ENCODE measurements at places on chromosomes 1 and 21.

- DNase-seq, result no peak
Measured at GRCh38 chr1:177340601-177341067, 169.9 kb downstream of the BRINP2 start.

DNA sequence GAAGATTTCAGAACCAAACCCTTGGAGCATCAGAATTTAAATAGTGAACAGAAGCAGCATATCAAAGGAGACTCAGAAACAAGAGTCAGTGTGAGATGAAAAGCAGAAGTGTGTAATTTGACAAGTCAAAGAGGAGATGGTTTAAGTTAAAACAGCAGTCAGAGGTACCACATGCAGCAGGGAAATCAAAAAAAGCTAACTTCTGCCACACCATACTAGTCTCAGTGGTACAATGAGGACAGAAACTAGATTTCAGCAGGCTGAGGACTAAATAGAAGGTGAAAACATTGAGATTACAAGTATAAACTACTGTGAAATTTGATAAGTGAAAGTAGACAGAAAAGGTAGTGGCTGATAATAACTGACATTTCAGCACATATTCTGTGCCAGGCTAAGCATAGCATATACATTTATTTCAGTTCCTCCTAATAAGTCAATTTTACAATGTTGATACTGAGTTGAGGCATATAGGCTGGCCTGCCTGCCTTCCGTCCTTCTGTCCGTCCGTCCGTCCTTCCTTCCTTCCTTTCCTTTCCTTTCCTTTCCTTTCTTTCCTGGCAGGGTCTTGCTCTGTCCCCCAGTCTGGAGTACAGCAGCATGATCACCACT lies 12.6 kb downstream of the SUCO start:
- no peak for DNase-seq

GRCh38 chr21:46545363-46545762 lies 59.5 kb downstream of the S100B start:
- DNase-seq, result no peak

- DNase-seq, result no peak
Measured at GRCh38 chr1:21930080-21930571, 7.0 kb downstream of the HSPG2 start.

- no peak for DNase-seq
Measured at GRCh38 chr1:71738256-71738655, 544.1 kb downstream of the NEGR1 start.

- no peak for DNase-seq
Measured at GRCh38 chr1:168653567-168653966, 75.4 kb downstream of the DPT start.

DNA sequence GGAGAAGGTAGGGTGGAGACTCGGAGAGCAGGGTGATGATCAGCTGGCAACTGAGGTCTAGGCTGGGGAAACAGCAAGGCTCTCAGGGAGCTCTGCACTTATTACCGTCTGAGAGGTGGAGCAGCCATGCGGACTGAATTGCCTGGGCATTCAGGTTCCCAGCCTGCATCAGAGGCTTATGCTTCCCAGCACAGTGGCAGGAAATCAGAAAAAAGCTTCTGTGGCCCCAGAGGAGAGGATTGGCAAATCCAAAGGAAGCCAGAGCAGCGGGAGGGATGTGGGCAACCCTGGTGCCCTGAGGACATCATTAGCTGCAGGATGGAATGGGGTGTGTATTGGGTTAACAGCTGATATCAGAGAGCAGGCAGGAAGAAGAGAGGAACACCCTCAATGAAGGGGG lies 374.1 kb upstream of the POU3F1 start:
- DNase-seq, result no peak

DNA sequence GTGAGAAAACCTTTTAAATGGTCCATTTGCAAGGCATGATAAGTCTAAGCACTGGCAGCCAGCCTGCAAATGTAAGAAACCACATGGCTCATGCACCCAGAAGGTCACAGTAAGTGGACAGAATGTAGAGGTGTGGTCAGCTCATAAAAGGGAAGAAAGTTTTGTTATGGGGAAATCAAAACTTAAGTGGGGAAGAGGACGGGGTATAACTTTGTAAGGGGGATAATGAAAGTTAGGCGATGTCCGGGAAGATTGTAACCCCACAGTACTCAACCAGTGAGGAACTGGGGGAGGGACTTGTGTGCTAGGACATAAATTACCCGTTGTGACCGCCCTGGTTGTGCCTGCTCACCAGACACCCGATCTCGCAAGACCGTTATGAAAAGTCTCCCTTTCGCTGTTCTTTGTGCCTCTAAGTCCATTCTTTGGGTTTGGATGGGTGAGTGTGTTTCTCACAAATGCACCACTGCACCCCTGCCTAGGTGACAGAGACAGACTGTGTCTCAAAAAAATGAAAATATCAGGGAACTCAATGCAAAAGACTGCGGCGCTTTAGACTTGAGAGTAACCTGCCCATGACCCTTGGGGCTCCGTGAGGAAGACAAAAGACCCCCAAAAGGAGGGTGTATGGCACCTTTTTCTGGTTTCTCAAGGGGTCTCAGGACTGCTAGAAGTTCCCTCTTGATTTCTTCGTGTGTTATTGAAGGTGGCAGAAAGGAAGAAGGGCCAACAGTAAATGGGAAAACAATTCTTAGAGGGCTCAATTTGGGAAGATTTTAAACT lies 28.6 kb upstream of the ZNF496 start:
- DNase-seq, result no peak

GRCh38 chr1:97726386-97726785 lies 194.4 kb downstream of the DPYD start:
- no peak for DNase-seq

DNA sequence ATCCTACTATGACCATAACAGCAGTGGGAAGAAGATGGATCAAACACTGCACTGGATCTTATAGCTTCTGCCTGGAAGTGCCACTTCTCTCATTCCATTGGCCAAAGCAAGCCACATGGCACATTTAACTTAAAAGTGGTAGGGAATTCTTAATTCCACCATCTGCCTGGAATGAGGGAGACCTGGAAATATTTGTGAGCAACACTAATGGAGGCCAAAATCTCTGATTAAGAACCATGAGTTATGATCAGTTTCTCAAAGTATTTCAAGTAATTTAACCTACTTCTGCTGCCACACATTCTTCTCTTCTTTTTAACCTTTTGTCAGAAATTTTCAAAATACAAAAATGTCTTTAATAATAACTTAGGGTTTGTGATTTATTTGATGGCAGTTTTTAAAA lies 154.0 kb upstream of the C1orf87 start:
- no peak for DNase-seq

DNA sequence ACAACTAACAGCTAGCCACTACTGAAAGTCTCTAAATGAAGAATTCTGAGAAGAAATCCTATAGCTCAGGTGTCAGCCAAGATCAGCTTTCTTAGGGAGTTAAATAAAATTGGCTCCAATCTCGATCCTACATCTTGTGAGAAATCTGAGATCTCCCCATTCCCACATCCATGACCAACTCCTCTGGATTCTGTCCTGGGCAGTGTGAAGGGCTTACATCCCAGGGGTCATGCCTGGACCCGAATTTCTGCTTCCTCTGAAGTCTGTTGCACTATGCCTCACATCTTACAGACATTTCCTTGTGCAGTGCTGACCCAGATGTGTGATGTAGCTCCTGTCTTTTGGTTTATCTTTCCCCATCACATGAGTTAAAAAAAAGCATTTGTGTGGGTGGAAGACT lies 4.8 kb upstream of the TNN start:
- no peak for DNase-seq

- no peak for DNase-seq
Measured at GRCh38 chr1:171081314-171081753, 9.4 kb upstream of the FMO3 start.

GRCh38 chr1:237998581-237998980 lies 107.9 kb upstream of the ZP4 start:
- no peak for DNase-seq

DNA sequence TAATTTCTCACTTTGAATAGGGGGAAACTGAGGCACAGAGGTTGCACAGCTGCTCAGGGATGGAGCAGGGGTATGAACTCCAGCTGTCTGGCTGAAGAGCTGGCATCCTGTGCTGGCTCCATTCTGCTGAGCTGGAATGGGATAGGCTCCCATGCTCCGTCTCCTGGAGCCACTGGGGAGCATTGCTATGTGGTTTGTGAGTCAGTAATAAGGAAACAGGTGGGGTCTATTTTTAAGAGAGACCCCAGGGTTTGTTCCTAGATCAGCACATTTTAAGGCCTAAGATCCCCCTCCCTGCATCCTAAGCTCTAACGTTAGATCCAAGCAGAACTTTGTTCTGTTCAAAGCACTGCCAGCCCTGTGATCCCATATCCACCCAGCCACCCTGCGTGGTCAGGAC lies 72.2 kb downstream of the LACTBL1 start:
- DNase-seq, result no peak

- DNase-seq, result no peak
Measured at GRCh38 chr1:152137215-152137614, 21.8 kb downstream of the RPTN start.

- DNase-seq, result no peak
Measured at GRCh38 chr1:200925831-200926230, 31.1 kb downstream of the INAVA start.

- no peak for DNase-seq
Measured at GRCh38 chr1:47763591-47764171, 233.5 kb downstream of the TRABD2B start.

DNA sequence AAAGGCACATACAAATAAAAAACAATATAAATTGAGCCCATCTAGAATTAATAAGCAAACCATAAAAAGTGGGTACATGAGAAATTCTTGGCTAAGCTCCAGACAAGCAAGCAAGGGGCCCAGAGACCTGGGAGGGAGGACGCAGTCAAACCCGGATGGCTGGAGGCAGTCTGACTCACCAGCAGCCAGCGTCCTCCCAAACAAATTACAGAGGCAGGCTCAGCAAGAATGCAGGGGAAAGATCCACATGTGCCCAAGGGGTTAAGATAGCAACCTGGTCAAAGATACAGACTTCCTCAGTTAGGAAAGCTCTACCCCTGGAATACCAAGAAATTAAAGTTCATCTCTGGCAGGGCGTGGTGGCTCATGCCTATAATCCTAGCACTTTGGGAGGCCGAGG lies 7.4 kb upstream of the TIAM1 start:
- DNase-seq, result no peak

DNA sequence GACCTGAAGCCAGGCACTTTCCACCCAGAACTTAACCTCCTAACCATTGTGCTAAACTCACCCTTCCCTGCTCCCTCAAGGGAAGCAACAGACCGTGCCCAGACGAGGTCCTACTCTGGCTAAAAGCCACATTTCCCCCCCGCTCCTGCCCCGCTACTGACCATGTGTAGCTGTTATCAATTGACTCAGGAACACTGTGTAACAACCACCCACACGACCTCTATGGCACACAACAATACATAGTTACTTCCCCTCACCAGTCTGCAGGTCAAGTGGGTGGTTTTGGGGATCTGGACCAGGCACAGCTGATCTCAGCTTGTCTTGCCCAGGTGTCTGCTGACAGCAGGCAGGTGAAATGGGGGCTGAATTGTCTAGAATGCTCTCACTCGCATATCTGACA lies 40.1 kb downstream of the CAMK2N1 start:
- no peak for DNase-seq
